ENCODE measurements at places on chromosomes 7 and 10.

- DNase-seq = no peak
These were observed 5.7 kb downstream of the BLVRA start for GRCh38 chr7:43764039-43764761.

- peak; percentile 53 for DNase-seq
These were observed 101.0 kb upstream of the AGR3 start for GRCh38 chr7:16982640-16983350.

GRCh38 chr10:124677749-124678556 is 66.2 kb downstream of the FAM53B start:
- no peak for DNase-seq

- no peak for DNase-seq
These were observed 11.5 kb upstream of the MALSU1 start for GRCh38 chr7:23287612-23288011.

DNA sequence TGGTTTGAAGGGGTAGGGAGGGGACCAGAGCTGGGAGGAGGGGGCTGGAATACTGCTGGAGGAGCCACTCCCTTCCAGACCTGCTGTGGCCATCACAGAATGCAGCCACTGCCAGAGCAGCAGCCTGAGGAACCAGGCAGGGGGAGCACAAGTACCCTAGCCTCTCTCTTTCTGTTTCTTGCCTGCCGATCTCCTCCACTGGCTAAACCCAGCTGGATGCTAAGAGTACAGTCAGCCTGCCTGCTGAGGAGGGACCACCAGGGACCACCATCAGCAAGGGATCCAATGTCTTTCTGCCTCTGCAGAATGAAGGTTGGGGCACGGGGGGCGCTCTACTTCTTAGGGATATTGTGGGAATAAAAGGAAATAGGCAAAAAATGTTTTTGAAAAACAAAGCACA is 4.7 kb downstream of the BLVRA start:
- no peak for DNase-seq

DNA sequence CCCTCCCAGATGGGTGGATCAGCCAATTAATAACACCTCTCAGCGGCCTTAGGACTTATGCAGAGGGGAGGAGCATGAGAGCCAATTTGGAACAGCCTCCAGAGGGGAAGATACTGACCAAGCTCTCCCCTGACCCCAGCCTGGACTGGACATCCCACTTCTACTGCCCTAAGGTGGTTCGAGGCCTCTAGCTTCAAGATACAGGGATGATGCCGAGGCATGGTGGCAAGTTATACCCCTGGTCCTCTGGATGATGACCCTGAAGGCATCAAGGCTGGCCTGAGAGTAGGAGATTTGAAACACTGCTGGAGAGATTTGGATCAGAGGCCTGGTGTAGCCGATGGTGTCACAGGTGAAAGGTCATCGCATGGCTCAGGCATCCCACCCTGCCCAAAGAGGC is 3.2 kb downstream of the CDH23 start:
- no peak for DNase-seq

GRCh38 chr7:81865754-81866153 is 95.9 kb upstream of the HGF start:
- no peak for DNase-seq

DNA sequence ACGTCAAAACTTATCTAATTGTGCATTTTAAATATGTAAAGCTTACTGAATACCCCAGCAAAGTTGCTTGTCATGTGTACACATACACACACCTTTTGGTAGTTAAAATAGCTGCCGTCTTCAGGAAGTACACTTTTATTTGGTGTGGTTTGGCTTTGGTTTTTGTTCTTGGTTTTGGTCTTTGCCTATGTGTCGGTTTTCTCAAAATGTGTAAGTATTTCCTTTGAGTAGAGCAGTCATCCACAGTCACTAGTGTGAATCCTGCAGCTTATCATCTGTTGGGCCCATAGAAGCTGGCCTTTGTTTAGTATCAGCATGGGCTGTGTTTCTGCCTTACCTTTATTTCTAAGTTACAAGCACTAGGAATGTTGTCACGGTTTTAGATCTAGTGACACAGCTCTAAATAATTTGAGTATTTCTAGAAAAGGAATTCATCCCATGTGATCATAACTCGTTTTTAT is 35.3 kb downstream of the NET1 start:
- DNase-seq = no peak

GRCh38 chr7:84138411-84138810 is 56.2 kb downstream of the SEMA3A start:
- no peak for DNase-seq

GRCh38 chr7:41118486-41118885 is 584.4 kb downstream of the INHBA start:
- DNase-seq = no peak

DNA sequence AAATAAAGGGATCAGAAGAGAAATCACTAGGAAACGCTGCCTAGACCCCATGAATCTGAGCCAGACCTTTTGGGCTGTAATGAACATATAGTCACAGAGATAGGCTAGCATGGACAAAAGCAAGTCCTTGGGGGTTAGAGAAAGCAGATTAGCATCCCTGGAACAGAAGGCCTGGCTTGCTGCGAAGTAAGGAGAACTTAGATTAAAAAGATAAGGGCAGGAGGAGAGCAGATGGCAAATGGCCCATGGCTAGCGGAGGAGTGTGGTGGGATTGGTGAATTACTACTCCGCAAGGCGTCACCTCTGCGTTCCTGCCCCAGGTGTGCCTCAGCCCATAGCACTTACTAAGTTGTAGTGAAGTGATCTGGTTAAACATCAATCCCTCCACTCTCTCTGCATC is 92.3 kb upstream of the ZNF438 start:
- no peak for DNase-seq

DNA sequence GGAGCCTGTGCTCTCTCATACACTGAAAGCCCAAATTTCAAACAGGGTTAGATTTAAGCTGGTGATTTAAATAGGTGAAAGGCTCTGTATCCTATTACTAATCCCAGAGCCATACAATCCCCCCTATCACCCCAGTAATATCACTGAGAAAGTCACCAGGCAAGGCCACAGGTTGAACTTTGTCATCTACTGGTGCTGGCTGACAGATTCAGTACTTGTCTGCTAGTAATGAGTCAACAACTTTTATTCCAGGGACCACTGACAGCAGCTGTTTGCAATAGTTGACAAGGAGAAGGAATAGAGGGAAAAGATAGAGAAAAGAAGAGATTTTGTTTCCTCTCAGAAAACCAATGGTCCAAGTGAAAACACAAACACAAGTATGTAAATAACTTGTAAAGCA is 10.4 kb downstream of the ASB15 start:
- no peak for DNase-seq

GRCh38 chr10:92972886-92973285 is 87.7 kb upstream of the CYP26C1 start:
- DNase-seq = no peak

- DNase-seq = no peak
These were observed 199.9 kb downstream of the CAMK1D start for GRCh38 chr10:12549297-12549696.

GRCh38 chr10:112711366-112711765 is 238.7 kb upstream of the TCF7L2 start:
- DNase-seq = no peak

DNA sequence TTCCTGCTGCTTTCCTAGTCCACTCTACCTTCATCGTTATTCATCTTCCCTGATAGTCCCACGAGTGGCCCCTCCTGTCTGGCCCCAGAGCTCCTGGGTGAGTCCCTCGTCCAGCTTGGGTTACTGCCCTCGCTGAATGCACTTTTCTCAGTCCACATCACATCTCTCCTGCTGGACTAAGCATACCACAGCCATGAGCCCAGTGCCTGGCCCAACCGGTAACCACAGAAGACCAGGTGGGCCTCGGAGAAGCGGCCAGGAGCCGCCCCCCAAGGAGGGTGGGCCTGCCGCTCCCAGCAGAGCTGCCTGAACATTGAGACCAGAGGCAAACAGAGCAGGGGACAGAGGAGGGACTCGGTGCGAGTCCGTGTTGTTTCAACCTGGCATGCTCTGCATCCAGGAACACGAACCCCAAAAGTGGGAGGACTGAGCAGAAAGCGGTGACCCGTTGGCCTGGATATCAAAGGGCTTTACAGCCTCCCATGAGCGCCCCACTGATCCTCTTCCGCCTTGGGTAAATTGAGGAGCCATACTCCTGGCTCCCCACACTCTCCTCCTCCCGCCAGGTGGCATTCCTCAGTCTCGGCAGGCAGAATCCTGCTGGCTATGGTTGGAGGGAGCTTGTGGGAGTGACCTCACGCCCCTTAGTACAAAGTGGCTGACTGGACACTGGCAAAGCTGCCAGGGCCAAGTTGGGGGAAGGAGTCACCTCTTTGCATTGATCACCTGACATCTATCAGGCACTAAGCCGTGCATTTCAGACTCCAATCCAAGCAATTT is 13.3 kb downstream of the TMEM72 start:
- no peak for DNase-seq

DNA sequence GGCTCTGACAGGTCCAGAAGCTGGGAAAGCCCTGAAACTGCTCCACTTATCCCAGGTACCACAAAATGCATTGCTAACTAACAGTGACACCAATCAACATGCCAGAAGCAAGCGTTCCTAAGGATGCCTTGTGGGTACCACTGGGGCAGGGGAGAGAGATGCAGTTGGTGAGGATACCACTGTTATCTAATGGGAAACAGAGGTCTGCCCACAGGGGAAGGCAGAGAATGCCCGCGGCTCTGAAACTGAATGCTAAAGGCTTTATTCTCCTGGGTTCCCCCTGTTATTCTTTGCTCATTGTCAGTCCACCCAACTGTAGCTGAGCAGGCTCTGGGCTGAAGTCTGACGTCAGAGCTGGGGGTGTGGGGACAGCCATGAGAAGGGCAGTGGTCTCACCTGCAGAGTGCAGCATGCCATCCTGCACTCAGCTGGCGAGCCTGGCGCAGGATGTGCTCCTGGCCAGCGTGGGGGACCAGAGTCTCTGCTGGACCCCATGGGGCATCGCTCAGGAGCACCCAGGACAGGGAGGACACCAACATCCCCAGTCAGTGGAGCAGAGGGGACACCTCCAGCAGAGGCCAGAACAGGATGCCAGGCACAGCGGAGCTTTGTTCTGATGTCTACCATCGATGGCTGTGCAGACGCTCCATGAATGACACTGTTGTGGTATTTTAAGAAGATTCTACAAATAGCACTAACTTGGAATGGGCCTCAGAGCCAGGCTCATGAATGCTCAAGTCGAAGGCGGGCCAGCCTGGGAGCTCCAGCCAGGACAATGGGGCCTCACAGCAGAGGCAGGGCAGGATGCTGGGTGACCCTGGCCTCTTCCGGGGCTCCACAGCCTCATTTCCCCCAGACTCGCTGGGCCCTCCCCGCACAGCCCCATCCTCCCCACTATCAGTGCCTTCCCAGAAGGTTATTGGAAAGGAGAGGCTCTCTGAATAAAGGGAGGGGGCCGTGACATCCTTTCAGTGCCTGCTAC is 95.8 kb downstream of the ARHGAP22 start:
- DNase-seq = no peak

GRCh38 chr10:119466076-119466475 is 76.4 kb downstream of the RGS10 start:
- no peak for DNase-seq

GRCh38 chr10:73253225-73253555 is 746 bp upstream of the MRPS16 start:
- DNase-seq = no peak

DNA sequence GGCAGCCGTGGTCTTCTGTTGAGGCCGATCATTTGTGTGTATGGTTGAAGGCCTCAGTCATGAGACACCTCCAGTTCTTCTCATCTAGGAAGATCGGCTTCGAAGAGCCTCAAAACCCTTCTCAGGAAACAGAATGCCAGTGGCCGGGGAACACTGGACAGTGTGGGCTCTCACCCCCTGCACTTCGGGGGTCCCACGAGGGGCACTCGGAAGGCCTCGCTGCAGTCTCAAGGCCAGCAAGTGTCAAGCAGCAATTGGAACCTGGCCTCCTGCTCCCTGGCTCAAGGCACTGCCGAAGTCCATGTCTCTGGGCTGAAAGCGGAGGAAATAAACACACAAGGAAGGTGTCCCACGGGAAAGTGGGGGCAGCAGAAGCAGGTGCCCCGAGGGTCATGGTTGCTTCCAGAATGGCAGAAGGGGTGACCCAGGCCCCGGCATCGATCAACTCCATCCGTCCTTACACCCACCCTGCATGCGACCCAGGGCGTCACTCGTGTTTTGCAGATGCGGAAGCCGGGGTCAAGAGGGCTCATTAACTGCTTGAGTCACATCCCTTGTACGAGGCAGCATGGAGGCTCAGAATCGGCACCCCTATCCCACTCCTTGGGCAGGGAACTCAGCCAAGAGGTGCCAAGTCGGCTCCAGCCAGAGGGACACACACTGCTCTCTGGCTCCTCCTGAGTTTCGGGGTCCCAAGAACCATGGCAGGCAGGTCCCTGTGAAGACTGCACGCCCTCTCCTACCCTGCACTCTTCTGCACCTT is 231.3 kb upstream of the SHH start:
- no peak for DNase-seq

- DNase-seq = no peak
These were observed 20.5 kb downstream of the RSBN1L start for GRCh38 chr7:77716804-77717203.

- no peak for DNase-seq
These were observed 15.3 kb downstream of the CCDC7 start for GRCh38 chr10:32461203-32461602.

- no peak for DNase-seq
These were observed 1168.4 kb downstream of the GATA3 start for GRCh38 chr10:9222917-9223316.

- DNase-seq = no peak
These were observed 497 bp downstream of the PPP2R2D start for GRCh38 chr10:131901181-131901829.

DNA sequence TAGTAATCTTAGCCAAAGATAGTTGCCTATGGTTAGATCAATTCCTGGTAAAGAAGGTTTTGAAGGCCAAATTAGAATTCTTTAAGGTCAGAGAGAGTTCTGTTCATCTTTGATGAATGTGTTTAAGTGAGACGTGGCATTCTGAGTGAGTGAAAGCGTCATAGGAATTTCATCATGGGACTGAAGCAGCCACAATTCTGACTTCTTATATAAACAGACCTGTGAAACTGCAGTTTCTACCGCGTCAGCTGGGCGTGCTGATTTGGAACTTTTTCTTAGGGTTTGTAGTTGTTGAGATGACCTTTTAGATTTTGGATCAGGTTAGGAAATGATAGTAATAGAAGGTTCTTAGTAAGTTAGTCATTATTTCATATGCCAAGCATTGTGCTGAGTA is 103.8 kb downstream of the CNNM2 start:
- DNase-seq = no peak

- no peak for DNase-seq
These were observed 1.9 kb upstream of the ASB15 start for GRCh38 chr7:123599766-123600165.

DNA sequence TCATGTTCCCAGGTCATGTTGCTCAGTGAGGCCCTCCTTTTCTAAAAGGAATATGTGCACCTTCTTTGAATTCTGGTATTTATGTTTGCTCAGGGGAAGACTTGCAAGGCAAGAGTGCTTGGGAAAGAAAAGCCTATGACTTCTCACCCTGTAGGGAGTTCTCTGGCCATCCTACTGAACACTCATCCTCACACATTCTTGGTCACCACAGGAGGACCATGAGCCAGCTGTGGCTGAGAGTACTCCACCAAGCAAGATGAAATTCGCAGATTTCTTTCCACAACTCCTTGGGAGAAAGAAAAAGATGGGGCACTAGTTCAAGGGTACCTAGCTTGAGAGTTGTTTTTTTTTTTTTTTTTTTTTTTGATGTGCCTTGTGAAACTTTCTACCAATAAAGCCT is 179.6 kb downstream of the FZD1 start:
- no peak for DNase-seq

Data from NCI-H2081 treated with DMSO at 0.1 percent for 48 hours (cell line).